ENCODE measurements at places on chromosomes 7 and 10.

DNA sequence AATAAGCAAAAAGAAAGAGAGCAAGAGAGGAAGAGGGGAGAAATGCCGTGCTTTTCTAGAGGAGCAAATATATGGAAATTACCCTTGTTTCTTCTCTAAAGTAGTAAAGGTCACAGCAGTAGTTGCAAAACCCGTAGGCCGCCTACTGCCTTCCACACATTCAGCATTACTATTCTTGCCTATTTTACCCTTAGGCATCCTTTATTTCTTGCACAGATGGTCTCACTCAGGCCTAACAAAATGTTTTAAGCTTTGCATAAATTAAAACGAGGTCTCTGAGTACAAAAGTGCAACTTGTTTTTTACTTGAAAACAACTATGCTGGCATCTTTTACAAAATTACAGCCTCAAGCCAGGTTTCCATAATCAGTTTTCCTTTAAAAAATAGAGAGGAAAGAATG lies 644.6 kb downstream of the AUTS2 start:
- no peaks in the 10 kb centered on the region for H3K27me3 ChIP-seq
- H3K4me3 ChIP-seq: no peak overlapping the region
- no peak for DNase-seq
- peaks cover 13% of the 10 kb centered on the region for H3K4me1 ChIP-seq
- H3K27ac ChIP-seq: no peak overlapping the region

DNA sequence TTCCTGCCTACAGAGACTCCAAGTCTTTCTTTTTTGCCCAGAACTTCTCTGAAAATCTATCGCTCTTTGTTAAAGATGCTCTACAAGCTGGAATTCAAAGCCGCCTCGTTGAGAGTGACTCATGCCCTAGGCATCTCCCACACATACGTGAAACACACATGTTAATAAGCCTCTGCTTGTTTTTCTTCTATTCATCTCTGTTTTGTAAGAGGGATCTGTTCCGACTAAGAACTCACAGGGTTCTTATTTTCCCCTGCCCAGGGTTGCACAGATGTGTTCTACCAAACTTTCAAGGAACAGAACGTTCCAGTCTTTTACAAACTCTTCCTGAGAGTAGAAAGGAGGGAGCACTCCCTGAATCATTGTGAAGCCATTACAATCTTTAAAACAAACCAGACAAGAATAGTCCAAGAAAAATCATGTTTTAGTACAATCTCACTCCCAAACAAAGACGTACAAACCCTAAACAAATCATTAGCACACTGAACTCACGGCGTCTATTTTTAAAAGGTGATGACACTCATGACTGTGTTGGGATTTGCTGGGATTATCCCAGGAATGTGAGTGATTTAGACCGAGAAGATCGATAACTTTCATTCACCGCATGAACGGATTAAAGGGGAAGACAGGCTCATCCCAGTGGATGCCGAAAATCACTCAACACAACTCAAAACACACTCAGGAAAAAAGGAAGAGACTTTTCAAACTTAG lies 55.3 kb upstream of the INPP5A start:
- H3K36me3 ChIP-seq: no peaks in the 10 kb centered on the region
- H3K27ac ChIP-seq: no peak overlapping the region
- no peaks in the 10 kb centered on the region for H3K4me1 ChIP-seq
- no peak for DNase-seq
- H3K4me3 ChIP-seq: no peak overlapping the region
- H3K27me3 ChIP-seq: peaks cover 31% of the 10 kb centered on the region

DNA sequence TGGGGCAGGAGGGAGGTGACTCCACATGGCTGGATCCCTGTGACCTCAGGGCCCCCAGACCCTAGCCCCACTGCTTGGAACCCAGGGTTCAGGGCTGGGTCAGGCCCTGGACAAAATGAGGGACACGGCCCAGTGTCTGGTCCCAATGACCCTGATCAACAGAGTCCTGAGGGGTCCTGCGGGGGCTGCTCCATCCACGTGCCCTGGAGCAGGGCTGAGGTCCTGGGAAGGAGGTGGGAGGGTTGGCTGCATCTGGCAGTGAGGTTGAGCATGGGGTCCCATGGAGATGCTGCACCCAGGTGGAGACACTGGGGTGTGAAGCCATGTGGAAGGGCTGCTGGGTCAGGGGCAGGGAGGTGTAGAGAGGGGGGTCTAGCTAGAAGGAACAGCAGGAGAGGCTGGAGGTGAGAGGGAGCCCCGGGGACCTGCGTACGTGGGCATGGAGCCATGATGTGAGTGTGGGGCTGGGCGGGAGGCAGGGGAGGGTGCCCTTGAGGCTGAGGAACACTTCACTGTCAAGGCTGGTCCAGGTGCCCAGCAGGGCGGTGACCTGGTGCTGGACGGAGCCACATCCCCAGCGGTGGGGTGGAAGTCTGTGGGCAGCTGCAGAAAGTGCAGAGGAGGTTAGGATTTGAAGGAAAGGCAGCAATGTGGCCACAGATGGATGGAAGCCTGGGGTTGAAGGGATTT lies 604 bp downstream of the SCART1 start:
- no peak overlapping the region for H3K4me3 ChIP-seq
- no peaks in the 10 kb centered on the region for H3K4me1 ChIP-seq
- H3K27me3 ChIP-seq: no peaks in the 10 kb centered on the region
- DNase-seq: no peak

DNA sequence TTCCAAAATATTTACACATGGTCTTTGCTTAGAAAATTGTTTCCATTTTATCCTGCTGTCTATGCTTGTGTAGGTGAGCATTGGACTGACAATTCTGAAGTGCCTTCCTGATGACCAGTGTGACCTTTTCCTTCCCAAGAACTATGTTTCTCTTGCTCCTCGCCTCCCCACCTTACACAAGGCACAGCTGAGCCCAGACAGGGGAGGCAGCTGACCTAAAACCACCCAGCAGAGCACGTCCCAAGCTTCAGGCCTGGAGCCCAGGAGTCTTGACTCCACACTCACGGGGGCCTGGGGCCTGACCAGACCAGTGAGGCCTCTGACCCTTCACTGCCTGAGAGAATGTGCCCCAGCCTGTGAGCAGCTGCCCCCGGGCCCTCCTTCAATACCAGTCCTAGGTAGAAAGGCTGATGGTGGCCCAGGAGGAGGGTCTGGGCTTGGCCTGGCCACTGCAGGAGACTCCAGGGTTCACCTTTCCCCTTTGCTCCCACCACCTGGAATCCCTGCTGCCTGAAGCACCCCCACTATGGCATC lies 7.0 kb downstream of the CALML5 start:
- no peak for DNase-seq
- H3K36me3 ChIP-seq: peaks cover 4% of the 10 kb centered on the region
- peaks cover 7% of the 10 kb centered on the region for H3K27me3 ChIP-seq
- no peak overlapping the region for H3K4me3 ChIP-seq
- peaks cover 26% of the 10 kb centered on the region for H3K4me1 ChIP-seq

- no peak for DNase-seq
- H3K36me3 ChIP-seq: no peaks in the 10 kb centered on the region
- H3K27me3 ChIP-seq: no peaks in the 10 kb centered on the region
- no peak overlapping the region for H3K27ac ChIP-seq
- no peak overlapping the region for H3K4me3 ChIP-seq
Measured at GRCh38 chr7:13794581-13794980, 194.9 kb downstream of the ETV1 start.

- H3K27me3 ChIP-seq: no peaks in the 10 kb centered on the region
- no peak for DNase-seq
- no peaks in the 10 kb centered on the region for H3K36me3 ChIP-seq
- H3K4me3 ChIP-seq: no peak overlapping the region
- H3K4me1 ChIP-seq: peaks cover 8% of the 10 kb centered on the region
Measured at GRCh38 chr7:17771901-17772408, 168.3 kb downstream of the SNX13 start.

DNA sequence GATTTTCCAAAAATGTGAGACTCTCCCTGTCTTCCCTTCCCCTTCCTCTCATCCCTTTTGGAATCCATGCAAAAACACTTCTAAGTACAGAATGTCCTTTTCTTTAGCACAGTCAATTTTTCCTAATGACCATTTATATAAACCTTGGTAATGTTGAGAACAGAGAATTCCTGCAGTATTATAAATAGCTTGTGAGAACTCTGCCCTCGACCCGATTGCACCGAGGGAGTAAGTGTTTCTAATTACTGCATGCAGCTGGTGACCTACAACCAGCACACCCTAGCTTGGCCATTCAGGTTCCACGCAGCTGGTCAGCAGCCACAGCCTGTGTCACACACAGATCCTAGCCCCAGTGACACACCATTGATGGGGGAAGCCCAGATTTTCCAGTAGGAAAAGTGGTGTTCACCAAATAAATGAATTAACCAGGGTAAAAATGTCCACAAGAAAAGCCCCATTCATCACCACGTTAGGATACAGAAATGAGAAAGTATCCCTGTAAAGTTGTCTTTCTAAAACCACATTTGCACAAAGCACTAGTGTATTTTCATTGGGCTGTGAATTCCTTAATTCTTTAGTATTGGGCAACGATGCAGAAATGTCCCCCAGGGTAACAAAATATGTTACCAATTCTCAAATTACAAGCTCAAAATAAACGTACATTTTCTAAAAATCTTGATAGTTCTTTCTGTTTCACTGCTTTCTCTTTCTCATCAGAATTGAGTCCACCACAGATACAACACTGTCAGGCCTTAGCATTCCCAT lies 499.0 kb upstream of the KLF6 start:
- H3K4me1 ChIP-seq: no peaks in the 10 kb centered on the region
- H3K27me3 ChIP-seq: no peaks in the 10 kb centered on the region
- no peaks in the 10 kb centered on the region for H3K36me3 ChIP-seq
- H3K4me3 ChIP-seq: no peak overlapping the region
- no peak overlapping the region for H3K27ac ChIP-seq

DNA sequence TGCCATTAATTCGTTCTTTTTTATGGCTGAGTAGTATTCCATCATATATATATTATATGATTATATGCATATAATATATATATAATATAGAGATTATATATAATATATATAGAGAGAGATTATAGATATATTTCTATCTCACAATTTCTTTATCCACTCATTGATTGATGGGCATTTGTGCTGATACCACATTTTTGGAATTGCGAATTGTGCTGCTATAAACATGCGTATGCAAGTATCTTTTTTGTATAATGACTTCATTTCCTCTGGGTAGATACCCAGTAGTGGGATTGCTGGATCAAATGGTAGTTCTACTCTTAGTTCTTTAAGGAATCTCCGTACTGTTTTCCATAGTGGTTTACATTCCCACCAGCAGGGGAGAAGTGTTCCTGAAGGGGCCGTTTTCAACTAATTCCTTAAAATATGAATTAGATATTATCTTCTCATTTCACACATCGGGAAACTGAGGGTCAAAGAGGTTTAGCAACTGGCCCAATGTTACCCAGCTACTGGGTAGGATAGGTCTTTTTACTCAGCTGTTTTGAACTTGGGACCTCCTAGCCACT lies 16.5 kb downstream of the NFE2L3 start:
- DNase-seq: no peak
- peaks cover 9% of the 10 kb centered on the region for H3K4me1 ChIP-seq
- H3K27me3 ChIP-seq: no peaks in the 10 kb centered on the region
- H3K4me3 ChIP-seq: no peak overlapping the region
- no peak overlapping the region for H3K27ac ChIP-seq
- H3K36me3 ChIP-seq: peaks cover 12% of the 10 kb centered on the region

DNA sequence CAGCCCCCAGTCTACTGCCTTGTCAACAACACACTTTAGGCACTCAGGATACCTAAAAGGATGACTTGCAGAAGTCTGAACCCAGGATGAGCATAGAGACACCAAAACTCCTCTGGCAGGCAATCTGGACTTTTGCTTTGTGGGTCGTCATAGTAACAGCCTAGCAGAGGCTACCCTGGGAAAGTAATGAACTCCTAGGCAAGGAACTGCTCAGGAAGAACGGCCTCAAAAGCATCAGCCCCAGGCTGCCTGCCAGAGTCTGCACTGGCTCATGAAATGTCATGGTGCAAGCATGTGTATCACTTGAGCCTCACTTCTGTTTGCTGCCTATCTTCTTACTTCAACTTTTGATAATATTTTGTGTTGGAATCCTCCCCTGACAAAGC lies 715.1 kb downstream of the GRID1 start:
- no peak overlapping the region for H3K4me3 ChIP-seq
- H3K36me3 ChIP-seq: no peaks in the 10 kb centered on the region
- H3K4me1 ChIP-seq: no peaks in the 10 kb centered on the region
- DNase-seq: no peak

DNA sequence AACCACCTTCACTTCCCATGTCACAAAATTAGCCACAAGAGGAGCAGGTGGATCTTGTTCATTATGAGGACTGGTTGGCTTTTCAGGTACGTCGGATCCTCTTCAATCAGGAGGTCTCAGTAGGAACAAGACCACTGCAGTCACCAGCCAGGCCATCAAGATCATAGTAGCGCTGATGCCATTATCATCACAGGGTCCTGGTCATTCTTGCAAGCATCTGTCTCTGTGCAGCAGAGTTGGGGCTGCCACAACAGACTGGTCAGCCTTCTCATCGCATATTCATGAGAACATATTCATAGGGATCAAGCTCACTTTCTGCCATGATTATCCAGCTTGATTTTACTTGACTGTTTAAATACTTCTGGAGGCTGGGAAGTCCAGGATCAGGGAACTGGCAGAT lies 67.1 kb downstream of the ADCYAP1R1 start:
- H3K4me1 ChIP-seq: no peaks in the 10 kb centered on the region
- DNase-seq: no peak
- no peaks in the 10 kb centered on the region for H3K36me3 ChIP-seq
- H3K4me3 ChIP-seq: no peak overlapping the region

DNA sequence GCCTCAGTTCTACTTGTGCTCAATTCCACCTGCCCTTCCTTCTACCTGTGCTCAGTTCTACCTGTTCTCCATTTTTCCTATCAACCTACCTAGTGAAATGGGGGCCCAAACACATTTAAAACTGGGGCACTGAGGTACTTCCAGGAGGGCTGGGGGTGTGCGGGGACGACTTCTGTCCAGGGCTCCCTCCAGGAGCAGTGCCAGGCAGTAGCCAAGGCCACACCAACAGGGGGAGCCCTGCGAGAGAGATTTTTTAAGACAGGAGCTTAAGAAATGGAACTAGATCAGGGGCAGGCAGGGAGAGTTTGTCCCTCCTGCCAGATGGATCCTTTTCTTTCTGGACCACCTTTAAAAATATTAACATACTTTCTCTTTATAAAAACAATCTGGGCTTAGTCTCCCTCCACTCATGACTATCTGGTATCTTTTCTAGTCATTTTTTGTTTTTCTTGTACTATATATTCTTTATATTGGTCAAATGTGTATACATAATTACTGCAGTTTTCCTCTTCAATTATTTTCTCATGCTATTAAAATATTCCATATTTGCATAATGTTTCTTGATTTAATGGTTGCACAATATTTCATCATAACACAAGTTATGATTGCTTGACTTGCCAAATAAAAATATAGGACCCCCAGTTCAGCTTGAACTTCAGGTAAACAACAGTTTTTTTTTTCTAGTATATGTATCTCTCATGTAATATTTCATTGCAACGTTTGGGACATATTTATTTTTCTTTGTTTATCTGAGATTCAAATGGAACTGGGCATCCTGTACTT lies 47.3 kb upstream of the INSYN2A start:
- no peak overlapping the region for H3K27ac ChIP-seq
- peaks cover 10% of the 10 kb centered on the region for H3K27me3 ChIP-seq
- H3K4me3 ChIP-seq: no peak overlapping the region
- H3K36me3 ChIP-seq: no peaks in the 10 kb centered on the region
- DNase-seq: no peak

GRCh38 chr10:61901829-61902444 lies 438 bp downstream of the ARID5B start:
- H3K4me3 ChIP-seq: peak overlapping the region; percentile 91
- H3K27ac ChIP-seq: peak overlapping the region; percentile 100
- peaks cover 22% of the 10 kb centered on the region for H3K4me1 ChIP-seq
- no peak for DNase-seq
